SW 1271 (cell line): ENCODE measurements at places on chromosomes 6 and 20.

DNA sequence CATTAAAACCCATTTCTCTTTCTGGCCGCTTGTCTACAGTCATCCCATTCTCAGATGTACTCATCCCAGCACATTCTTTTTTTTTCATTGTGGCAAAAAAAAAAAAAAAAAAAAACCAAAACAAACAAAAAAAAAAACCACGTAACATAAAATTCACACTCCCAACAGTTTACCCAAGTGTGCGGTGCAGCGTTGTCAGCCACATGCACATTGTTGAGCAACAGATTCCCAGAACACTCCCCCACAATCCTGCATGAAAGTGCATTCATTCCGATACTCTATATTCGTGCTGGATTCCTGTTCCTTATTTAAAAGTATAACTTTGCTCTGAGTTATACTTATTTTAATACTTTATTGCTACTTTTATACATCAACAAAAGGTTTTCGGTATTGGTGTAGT lies 96.0 kb downstream of the SASH1 start:
- no peak for DNase-seq

DNA sequence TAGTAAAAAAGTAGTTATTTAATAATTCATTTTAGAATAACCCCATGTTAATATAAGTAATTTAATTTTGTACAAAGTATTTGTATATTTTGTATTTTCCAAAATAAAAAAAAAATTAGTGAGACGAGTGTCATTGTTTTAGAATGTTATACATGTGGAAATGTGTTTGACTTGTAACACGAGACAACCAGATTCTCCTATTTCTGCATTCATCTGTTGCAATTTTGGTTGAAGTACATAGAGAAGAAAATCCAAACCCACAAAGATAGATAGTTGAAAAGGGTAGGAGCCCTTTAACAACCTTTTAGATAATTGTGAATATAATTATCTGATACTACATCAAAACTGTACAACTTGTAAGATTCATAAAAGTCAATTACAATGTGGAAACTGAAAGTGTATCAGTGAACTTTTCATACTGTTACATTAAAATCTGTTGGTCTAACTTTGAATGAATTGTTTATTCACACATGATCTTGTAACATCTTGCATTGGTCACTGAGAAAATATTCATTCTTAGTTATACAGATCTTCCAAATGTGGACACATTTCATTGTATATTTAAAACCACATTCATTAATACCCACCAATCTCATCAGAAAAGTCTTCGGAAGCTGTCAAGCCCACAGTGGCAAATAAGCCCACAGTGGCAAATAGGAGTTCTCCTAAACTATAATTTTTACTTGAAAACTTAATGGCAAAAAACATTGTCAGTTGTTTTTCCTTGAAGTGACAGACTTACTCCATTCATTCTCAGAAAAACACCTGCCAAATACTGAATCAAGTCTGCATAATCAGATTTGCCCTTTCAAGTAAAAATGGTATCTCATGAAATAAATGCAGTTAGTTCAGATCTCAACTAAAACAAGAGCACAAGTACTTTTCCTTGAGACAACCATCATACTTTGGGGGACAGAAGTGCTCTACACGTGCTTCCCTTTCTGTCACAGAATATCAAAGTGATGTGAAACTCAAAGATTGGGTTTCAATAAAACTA lies 52.8 kb downstream of the FKBP5 start:
- DNase-seq: no peak

GRCh38 chr6:134626086-134626485 lies 308.2 kb upstream of the SGK1 start:
- DNase-seq: no peak

- DNase-seq: no peak
Measured at GRCh38 chr6:75101896-75102295, 104.0 kb downstream of the COL12A1 start.

GRCh38 chr20:58583586-58583985 lies 67.5 kb upstream of the STX16 start:
- no peak for DNase-seq

DNA sequence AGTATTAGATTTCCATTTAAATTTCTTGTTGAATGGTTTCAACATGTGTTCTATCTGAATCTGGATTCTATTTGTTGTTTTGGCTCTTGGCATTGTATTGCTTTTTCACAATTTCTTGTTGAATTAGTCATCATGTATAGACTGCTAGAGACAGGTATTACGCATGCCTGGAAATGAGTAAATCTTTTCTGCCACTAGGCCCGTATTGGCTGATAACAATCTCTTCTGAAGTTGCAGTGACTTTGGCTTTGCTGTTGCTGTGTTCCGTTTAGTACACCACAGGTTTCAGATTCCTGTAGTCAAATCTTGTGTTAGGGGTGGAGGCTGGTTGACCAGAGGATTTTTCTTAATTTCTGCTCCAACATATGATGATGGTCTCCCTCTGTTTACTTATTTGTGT lies 1339.4 kb downstream of the GRIK2 start:
- DNase-seq: no peak

DNA sequence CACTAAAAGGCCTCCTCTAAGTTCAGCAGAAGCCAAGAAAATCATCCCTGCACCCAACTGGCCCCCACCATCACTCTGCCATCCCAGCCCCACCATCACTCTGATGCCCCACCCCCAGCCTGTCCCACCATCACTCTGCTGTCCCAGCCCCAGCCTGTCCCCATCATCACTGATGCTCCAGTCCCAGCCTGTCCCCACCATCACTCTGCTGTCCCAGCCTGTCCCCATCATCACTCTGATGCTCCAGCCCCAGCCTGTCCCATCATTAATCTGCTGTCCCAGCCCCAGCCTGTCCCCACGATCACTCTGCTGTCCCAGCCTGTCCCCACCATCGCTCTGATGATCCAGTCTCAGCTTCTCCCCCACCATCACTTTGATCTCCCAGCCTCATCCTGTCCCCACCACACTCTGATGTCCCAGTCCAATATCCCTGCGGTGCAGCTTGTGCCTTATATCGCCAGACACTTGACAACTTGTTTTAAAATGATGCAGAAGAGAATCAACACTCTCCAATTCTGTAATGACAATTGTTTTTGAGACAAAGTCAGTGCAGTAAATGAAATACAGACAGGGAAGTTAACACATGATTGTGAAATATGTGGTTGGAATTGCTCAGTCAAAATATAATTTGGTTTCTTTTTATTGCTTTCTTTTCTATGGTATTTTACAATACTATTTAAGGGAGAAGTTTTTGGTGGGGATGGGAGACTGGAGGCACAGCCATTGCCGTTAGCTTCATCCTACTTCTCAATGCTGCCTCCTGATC lies 100.8 kb downstream of the TNFAIP3 start:
- no peak for DNase-seq

DNA sequence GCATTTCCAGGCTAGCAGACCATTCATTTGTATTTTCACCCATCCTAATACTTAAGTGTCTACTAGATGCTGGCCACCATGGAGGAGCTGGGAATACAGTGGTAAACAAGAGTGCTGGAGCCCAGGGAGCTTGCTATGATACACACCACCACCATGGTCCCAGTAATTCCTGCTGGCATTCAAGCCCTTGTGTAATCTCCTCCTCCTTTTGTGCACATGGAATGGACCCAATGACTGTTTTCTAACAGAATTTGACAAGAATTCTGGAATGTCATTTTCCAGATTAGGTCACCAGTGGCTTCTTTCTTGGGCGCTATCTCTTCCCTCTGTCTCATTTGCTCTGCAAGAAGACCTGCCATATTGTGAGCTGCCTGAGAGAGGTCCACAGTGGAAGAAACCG lies 552.0 kb downstream of the C6orf118 start:
- DNase-seq: no peak

- no peak for DNase-seq
Measured at GRCh38 chr20:7240490-7240889, 473.0 kb downstream of the BMP2 start.

- DNase-seq: no peak
Measured at GRCh38 chr6:151729829-151730495, 77.5 kb upstream of the ESR1 start.

- no peak for DNase-seq
Measured at GRCh38 chr20:4699957-4700356, 21.8 kb upstream of the PRND start.

DNA sequence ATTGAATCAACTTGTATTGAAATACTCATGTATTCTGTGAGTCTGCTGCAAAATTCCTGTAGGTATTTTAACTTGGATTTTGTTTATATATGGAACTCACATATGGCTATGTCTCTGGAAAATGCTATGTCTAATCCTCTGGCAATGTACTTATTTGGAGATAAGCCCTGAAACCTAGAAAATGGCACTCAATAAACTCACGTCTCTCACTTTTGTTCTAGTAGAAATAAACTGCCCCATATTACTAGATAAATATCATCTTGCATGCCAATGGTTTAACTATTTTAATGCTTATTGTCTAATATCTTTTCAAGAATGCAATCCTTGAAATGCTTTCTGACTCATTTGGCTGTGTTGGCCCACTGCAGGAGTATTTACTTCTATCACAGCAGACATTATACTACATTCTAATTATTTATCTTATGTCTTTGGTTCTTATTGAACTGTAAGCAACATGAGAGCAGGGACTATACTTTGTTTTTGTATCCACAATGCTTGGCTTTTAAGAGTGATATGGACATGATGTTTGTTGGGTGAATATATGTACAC lies 292.2 kb upstream of the RSPO3 start:
- DNase-seq: no peak

DNA sequence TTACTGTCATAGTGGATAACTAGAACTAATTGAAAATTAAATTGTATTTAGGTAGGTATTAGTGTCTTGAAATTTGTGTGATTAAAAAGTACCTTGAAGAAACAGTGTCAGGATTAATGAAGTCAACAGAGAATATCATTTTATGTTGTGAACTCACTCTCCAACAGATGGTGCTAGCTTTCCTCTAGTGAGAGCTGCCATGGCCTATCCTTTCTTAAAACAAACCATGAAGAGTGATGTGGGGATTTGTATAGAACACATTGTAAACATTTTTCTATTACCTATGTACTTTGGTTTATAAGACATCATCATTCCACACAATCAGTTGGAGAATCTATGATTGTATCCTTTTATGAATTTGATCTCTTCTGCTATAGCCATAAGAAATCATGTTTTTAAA lies 4.8 kb upstream of the SRSF12 start:
- DNase-seq: peak; percentile 40

GRCh38 chr6:159038914-159039884 lies 5.6 kb downstream of the TAGAP start:
- DNase-seq: no peak

DNA sequence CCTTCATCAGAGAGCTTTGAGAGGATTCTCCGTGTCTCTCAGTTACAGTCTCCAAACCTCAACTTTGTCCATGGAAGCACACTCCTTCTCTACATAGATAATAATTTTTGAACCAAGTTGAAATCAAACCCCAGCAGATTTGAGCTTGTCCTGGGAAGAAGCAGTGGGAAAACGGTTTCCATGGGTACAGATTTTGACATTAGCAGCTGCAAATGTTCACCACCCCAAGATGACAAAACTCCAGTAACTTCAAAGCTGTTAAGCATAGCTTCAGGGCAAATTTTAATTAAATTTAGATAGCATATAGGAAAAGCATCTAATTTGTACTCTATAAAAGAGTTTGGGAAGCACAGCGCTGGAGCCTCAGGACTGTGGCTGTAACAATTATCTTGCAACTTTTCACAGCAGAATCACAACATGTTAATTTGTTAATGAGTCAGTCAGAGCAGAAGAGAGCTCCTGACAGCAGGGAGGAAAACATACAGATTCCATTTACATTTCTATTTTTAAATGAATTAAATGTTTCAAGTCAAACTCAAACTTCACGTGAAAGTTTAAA lies 240.7 kb downstream of the BMP7 start:
- DNase-seq: no peak

DNA sequence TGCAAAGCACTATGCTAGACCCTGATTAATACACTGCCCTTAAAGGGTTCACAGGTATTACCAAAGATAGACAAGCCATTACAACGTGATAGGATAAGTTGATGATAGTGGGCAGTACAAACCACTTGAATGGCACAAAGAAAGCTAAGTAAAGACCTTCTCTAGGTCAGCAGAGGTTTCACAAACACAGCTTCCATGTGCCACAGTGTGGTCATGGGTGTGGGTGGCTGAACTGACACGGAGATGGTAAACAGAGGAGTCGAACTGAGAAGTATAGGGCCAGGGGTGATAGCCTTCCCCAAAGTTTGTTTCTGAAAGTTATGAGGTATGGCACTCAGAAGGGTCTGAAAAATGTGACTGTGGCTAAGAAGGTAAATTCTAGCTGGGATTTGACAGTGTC lies 4.3 kb downstream of the ZBTB9 start:
- no peak for DNase-seq

GRCh38 chr6:33772082-33772830 lies 16.7 kb downstream of the LEMD2 start:
- no peak for DNase-seq

DNA sequence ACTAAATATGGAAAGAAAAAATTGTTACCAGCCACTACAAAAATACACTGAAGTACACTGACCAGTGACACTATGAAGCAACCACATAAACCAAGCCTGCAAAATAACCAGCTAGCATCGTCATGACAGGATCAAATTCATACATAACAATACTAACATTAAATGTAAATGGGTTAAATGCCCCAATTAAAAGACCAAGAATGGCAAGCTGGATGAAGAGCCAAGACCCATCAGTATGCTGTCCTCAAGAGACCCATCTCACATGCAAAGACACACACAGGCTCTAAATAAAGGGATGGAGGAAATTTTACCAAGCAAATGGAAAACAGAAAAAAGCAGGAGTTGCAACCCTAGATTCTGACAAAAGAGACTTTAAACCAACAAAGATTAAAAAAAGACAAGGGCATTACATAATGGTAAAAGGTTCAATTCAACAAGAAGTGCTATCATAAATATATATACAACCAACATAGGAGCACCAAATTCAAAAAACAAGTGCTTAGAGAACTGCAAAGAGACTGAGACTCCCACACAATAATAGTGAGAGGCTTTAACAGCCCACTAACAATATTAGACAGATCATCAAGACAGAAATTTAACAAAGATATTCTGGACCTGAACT lies 104.8 kb downstream of the HACE1 start:
- DNase-seq: no peak

DNA sequence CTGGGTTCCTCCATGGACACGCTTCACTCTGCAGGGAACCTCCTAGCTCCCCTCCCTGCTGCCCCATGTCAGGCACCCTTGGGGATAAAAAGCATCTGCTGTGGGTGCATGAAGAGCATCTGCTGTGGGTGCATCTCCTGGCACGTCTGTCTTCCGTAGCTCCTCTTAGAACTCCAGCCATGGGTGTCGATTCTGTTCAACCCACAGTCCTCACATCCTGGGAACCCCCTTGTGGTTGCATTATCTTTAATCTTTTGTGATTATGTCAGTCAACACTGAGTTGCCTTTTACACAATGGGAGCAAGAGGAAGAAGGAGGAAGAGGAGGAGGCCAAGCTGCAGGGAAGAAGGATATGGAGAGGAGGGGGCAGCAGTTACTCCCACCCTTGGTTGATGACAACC lies 24.1 kb upstream of the CCR6 start:
- no peak for DNase-seq
